Mesenteric fat pad (tissue), 1 donor: ENCODE measurements at places on chromosomes 11 and 22. TPM values are rescaled to one million over a fixed set of nuclear protein-coding genes. Genes with fewer than 3 reads are reported as not detected.

CFAP300 gene
- 3.0 TPM for total RNA-seq

AP2A2 gene
- total RNA-seq: 120 TPM

SIRT3 gene
- total RNA-seq: 14.1 TPM

SYT12 gene
- 3.1 TPM for total RNA-seq

DNA sequence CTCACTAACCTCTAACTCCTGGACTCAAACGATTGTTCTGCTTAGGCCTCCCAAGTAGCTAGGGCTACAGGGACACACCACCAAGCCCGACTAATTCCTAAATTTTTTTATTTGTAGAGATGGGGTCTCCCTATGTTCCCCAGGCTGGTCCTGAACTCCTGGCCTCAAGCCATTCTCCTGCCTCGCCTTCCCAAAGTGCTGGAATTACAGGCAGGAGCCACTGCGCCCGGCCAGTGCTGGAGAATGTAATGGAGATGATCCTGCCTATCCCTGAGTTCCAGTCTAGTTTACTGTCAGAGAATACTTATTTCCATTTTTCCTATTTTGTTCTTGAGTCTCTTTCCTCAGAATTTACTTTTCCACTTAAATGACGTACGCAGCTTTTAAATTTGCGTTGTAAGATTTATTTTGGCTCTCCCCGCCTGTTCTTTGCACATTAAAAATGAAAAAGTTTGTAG is at the start of gene CHEK1:
TSS of gene CHEK1 (plus strand) at position 408 of the 458 bp plus-strand sequence. CDS start 1,606 bp downstream, outside the sequence.
- DNase-seq: no peak

DNA sequence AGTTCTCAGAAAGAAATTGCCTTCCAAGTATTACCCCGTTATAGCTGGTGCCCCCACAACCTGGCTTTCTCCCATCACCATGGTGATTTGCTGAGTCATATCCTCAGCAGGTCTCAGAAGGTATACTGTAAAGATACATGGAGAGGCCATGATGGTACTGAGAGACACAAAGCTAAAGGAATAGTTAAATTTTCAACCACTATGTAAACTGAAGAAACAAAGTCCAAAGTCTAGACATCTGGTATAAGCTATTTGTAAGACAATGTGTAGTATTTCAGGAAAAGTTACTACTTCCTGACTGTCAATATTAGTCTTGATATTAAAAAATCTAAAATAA is 377.1 kb downstream of the DCDC1 start:
- DNase-seq: no peak

- no peak for DNase-seq
Observed at GRCh38 chr11:35689081-35689996, 26.8 kb downstream of the TRIM44 start.

DNA sequence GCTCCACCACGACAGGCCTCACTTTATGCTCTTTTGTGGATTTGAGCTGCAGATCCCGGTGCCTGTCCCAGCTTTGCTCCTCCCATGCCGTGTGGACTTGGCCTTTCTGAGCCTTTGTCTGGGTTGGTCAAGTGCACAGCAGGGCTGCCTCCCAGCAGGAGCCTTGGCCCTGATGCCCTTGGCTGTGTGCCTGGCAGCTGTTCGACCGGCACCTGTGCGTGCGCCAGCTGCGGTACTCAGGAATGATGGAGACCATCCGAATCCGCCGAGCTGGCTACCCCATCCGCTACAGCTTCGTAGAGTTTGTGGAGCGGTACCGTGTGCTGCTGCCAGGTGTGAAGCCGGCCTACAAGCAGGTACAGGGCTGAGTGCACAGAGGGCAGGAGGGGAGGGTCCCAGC is 46.5 kb downstream of the MYO7A start:
- no peak for DNase-seq

DNA sequence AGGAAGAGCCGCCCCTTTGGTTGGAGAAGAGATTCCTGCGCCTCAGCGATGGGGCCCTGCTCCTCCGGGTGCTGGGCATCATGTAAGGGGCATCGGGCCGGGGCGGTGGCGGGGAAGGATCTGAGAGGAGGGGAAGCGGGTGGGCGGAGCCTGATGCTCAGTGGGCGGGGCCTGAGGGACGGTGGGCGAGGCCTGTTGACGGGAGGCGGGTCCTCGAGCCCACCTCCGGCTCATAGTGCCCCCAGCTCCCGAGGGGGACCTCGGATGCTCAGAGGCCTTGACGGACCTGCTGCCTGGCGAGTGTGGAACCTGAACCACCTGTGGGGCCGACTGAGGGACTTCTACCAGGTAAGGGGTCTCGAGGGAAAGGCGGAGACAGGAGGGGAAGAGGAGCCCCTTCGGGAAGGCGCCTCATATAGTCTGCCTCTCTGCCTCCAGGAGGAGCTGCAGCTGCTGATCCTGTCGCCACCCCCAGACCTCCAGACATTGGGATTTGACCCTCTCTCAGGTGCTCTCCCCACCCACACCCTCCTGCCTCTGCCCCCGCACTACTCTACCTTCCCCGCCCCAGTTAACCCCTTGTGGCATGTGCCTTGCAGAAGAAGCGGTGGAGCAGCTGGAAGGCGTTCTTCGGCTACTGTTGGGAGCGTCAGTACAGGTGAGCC is 799 bp downstream of the CCDC88B start:
- no peak for DNase-seq

DNA sequence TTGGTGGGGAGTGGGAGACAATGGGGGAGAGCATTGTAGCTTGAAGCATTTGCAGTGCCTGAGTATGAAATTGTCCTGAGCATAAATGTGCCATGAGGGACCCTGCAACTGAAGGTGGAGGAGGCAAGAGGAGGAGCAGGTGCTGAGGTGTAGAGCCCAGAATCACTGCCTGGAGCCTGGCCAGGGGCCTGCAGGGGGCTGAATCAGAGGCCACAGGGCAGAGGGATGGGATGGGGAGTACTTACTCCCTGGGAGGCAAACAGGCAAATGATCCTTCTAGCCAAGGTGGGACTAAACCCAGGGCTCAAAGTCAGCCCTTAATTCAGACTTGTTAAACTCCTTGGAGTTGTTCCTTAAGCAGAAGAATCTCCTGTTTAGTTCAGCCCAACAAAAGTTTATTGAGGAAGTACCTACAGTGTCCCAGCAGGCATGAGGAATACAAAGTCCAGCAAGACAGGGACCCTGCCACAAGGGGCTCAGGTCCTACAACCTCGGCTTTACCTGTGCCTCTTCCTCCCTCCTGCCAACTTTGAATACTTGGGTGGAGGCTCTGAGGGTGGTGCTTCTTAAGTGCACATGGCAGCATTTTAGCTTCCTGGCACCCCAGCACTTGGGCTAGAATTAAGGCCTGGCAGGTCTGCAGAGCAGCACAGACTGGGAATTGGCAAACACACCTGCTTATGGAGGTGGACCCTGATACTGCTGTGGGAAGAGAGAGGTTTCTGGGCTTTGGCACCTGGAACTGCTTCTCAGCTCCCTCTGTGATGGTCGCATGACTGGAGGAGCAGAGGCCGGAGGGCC is 20.0 kb downstream of the MICAL2 start:
- DNase-seq: no peak

- DNase-seq: peak; percentile 75
Observed at GRCh38 chr22:49735411-49735900, 92.2 kb downstream of the BRD1 start.

DNA sequence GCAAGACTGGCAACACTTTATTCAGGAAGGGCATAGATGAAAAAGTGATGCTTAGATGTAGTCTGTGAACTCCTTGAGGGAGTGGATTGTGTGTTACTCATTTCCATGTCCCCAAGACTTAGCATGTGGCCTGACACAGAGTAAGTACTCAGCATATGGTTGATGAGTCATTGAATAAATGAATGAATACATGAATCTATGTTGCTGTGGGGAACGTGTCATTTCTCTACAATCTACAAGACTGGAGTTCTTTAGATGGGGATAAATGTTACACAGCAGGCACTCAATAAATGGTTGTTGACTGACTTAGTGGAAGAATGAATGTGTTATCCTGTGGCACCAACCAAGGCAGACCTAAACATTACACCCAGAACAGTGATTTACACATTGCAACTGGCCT is 17.9 kb downstream of the BPIFC start:
- DNase-seq: no peak

DNA sequence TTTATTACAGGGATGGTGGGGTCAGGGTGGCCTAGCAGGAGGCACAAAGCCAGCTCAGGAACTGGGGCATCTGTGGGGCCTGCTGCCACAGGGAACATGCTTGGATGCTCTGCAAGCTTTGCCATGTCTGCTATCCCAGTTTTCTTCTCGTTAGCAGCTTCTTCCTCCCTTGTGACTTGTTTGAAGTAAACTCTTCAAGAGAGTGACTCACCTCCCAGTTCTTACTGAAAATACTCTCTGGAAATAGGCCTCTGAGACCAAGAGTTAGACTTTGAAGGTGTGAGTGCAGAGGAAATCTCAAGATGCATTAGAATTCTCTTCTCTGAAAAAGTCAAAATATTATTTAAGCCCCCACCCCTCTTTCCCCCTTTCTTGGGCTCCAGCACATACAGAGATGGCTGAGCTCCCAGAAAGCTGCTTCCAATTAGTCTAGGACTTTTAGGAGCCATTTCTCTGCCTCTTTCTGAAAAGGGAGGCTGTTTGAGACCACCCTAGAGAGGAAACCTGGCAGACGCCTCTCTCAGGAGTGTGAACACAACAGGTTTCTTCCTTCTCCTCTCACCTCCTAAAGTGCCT is 15.1 kb downstream of the CWC15 start:
- no peak for DNase-seq

DNA sequence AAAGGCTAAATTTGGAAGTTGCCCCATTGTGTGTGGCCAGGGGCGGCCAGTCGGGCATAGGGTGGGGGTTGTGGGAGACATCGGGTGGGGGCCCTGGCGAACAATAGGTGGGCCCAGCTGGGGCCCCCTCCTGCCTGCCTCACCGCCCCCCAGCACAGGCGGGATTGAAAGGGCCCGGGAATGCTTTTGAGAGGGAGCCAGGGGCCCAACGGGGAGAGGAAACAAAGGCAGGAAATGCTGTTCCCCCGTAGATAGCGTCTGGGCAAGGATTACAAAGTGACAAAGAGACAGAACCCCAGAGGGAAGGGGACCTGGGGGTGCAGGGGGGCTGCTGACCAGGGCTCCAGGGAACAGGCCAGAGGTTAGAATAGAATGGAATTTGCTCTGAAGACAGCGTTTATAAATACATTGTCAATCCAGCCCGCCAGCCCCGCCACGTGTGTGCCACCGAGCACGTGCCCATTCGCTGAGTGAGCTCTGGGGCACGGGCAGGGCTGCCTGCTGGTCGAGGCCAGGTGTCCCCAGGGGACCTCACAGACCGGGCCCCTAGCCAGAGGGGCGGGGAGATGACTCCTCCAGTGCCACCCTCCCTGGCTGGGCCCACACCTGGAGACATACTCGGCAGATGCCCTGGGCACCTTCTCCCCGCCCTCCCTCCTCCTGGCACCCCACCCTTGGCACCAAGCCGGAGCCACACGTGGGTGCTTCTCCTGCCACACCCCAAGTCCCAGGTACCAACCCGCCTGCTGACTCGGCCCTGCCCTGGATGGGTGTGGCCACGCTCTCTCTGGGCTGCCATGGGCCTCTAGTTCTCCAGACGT is 9.7 kb downstream of the PDGFB start:
- no peak for DNase-seq

GRCh38 chr11:26025676-26026075 is 306.3 kb upstream of the ANO3 start:
- no peak for DNase-seq

GRCh38 chr11:81496601-81497000 is 1237.1 kb downstream of the FAM181B start:
- no peak for DNase-seq

GRCh38 chr11:109799604-109800003 is 293.6 kb upstream of the ZC3H12C start:
- DNase-seq: no peak

DNA sequence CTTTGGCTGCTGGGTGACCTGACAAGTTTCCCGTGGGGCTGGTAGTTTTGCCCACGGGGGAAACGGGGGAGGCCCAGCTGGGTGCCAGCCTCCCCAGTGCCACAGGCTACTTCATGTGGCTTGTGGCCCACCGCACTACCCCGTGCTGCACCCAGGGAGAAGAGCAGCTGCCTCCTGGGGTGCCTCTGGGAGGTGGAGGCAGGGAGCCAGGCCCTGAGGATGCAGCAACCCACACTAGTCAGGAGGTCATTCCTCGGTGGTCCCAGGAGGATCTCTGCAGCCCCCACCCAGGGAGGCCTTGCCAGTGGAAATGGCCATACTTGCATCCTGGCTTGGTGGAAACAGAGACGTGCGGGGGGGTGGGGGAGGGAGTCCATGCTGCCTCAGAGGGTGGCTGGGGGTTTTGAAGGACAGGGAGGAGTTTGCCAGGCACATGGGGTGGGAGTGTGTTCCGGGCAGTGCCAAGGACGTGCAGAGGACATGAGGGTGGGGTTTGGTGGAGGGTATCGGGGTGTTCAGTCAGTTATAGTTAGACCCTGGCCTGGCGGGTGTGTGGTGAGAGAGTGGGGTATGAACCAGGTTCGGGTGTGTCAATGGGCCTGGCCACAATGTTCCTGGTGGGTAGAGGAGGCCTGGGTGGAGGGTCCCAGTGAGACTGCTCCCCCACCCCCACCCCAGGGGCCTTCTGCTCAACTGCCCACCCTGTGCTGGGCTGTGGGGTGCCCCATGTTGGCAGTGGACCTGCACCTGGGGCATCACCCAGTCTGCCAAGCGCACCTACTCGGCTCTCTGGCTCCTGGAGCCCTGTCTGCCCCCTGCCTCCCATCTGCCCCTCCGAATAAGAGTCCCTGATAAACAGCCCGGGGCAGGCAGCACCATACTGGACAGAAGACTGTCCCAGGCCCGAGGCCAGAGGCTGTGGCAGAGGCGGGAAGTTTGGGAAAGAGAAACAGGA is 3.8 kb downstream of the PIM3 start:
- DNase-seq: peak; percentile 81

- DNase-seq: no peak
Observed at GRCh38 chr22:19740586-19740985, 17.2 kb downstream of the GP1BB start.

DNA sequence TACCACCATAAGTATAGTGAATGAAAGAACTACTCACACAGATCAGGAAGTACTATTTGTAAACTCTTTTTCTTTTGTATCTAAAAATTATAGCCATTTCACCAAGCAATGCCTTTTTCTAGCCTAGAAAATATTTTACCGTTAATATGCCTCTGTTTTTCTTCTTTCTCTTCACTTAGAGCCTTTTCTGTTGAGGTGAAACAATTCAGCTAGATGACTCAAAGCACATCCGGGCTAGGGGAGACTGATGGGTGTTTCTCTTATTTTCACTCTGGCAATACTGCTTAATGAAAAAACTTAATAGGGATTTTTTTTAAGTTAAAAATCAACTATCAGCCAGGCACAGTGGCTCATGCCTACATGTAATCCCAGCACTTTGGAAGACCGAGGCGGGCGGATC is 93.3 kb downstream of the SGSM3 start:
- DNase-seq: no peak

DNA sequence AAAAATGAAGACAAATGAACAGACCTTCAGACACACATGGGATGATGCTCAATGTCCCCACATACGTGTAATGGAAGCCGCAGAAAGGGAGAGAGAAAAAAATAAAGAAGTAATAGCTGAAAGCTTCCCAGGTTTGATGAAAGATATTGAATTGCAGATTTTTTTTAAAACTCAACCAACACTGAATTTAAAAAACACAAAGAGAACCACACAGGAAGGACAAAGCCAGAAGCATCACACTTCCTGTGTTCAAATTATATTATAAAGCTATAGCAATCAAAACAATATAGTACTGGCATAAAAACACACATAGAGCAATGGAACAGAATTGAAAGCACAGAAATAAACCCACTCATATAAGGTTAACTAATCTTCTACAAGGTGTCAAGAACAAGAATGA is 26.5 kb downstream of the TMEM45B start:
- DNase-seq: no peak

- no peak for DNase-seq
Observed at GRCh38 chr22:36546932-36547331, 18.0 kb upstream of the EIF3D start.
